ENCODE measurements at places on chromosomes 6 and 20.

- DNase-seq, result no peak
Measured at GRCh38 chr6:52416629-52417151, 3.5 kb upstream of the EFHC1 start.

- DNase-seq, result no peak
Measured at GRCh38 chr6:75794351-75794846, 45.4 kb downstream of the MYO6 start.

GRCh38 chr6:30044630-30045029, 16.4 kb upstream of the POLR1H start:
- no peak for DNase-seq

- no peak for DNase-seq
Measured at GRCh38 chr20:63937596-63937995, 18.6 kb downstream of the UCKL1 start.

GRCh38 chr6:23335894-23336293, 766.5 kb downstream of the HDGFL1 start:
- DNase-seq, result no peak

DNA sequence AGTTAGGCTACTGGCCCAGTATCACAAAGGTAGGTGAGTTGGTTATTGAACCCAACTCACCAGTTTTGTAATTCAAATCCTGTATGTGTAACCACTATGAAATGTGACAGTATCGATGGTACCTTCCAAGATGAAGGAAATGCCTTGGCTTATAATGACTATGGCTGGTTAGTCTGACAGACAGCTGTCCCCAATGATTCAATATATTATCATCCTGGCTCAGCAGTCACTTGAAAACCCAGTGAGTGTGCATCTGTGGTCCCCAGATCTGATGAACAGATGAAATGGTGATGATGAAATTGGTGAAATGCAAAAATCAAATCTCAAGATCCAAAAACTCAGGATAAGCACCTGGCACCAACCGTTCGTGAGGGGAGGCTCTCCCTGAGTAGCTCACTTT, 54.8 kb downstream of the TNFRSF21 start:
- no peak for DNase-seq

DNA sequence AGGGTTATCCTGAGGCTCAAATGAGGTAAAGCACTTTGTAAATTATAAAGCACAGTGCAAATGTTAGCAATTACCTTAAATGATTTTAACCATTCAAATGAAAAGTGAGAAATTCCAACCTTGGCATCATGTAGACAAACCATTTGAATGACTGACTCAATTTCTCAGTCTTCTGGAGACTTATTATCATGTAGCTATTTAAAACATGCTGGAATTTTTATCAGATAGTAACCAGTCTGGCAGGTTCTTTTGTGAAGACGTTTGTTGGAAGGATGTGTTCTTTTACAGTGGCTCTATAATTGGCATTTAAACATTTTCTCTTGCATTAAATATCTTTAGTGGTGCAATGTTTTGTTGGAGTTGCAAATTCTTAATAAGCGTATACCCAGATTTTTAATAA, 386.6 kb downstream of the NKAIN2 start:
- no peak for DNase-seq

- DNase-seq, result no peak
Measured at GRCh38 chr20:62409931-62410745, 3.1 kb upstream of the CABLES2 start.

DNA sequence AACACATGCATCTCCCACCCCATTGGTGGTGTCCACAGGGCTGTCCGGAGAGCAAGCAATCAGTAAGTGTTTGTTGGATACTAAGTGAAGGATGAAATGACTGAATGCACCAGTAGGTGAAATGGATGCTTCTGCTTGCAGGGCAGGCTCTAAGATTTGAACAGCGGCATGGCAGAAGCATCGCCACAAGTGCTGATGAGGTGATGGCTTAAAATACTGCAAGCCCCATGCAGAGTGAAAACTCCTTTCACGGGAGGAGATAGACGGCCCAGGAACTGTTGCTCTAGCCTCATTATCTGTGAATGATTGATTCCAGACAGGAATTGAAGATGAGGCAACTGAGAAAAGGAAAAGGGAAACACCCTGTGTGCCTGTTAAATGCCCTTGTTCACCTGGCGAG, 158.9 kb downstream of the LY86 start:
- no peak for DNase-seq

DNA sequence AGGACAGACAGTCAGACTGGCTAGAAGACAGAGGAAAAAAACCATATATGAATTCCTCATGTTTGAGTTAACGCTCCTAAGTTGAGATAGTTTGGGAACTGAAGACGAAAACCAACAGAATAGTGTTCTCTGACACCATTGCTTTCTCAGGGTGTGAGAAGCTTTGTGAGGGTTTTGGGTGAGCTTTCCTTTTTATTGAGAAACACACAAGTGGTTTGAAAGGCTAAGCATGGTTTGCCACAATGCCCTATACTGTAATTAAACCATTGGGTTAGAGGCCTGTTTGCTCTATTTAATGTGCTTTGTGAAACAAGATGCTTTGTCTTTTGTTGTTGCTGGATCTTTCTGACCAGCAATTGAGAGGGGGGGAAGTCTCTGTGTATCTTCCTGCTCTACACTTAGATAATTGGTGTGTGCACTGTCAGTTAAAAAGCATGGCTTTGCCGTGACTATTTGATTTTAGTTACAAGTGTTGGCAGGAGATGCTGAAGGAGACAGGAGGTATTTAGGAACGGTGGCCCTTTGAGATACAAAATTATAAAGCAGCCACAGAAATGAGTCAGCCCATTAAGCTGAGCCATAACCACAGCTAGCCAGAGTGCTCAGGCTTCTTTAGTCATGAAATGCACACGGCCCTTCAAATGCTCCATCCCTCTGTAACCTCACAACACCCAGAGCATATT, 273.0 kb upstream of the PREP start:
- no peak for DNase-seq

GRCh38 chr6:168047841-168048723, 30.9 kb downstream of the FRMD1 start:
- DNase-seq, result peak; percentile 51

DNA sequence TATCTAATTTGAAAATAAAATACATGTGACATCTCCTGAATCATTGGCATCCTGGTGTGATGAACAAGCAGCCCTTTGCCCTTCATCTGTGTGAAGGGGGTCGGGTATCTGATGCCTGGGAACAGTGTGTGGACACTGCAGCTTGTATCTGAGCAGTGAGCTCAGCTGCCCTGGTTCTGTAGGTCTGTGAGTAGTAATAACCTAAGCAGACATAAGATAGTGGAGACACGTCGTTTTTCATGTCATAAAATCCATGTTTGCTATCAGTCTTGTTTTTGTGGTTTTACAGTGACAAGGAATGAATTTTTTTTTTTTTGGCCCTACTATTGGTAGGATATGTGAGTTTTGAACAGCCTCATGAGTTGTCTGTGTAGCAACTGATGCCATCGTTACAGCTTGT, 133.0 kb downstream of the JARID2 start:
- no peak for DNase-seq

- no peak for DNase-seq
Measured at GRCh38 chr6:25122001-25122400, 157.2 kb upstream of the CARMIL1 start.

DNA sequence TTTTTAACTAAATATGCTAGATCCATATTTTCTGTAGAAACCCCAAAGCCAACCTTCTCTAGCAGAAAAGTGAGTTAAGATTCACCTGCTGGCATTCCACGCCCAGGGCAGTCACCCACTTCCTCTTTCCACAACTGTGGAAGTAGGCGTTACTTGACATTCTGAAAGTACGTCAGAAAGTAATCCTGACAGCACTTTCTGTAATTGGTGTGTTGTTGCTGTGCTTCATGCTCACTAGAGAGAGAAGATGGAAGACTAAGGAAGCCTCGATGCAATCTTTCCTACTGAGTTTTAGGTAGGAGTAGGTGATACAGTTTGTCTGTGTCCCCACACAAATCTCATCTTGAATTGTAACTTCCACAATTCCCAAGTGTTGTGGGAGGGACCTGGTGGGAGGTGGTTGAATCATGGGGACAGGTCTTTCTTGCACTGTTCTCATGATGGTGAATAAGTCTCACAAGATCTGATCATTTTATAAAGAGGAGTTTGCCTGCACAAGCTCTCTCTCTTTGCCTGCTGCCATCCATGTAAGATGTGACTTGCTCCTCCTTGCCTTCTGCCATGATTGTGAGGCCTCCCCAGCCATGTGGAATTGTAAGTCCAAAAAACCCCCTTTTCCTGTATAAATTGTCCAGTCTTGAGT, 101.1 kb downstream of the MAP3K7 start:
- DNase-seq, result no peak

DNA sequence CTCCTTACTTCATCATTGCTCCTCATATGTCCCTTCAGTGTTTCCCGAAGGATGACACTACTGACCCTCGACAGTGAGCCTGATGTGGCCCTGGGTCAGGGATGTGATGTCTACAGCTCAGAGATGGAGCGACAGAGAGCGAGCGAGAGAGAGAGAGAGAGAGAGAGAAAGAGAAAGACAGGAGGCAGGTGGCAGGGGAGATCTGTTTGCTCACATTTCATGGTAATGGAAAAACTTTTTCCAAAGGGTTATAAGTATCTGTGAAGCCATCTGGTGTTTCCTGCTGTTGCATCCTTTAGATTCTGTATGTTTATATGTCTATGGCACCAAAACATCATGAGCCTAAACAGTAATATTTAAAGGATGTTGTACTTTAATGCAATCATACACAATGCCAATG, 77.2 kb downstream of the PPP1R3G start:
- no peak for DNase-seq

GRCh38 chr6:22372922-22373321, 76.1 kb upstream of the PRL start:
- DNase-seq, result no peak

GRCh38 chr6:12943549-12943948, 227.0 kb downstream of the PHACTR1 start:
- no peak for DNase-seq

GRCh38 chr6:136501514-136501913, 48.7 kb downstream of the MAP7 start:
- DNase-seq, result no peak

- no peak for DNase-seq
Measured at GRCh38 chr6:169229615-169230321, 23.9 kb downstream of the THBS2 start.

GRCh38 chr6:112488238-112488637, 141.1 kb downstream of the RFPL4B start:
- no peak for DNase-seq

DNA sequence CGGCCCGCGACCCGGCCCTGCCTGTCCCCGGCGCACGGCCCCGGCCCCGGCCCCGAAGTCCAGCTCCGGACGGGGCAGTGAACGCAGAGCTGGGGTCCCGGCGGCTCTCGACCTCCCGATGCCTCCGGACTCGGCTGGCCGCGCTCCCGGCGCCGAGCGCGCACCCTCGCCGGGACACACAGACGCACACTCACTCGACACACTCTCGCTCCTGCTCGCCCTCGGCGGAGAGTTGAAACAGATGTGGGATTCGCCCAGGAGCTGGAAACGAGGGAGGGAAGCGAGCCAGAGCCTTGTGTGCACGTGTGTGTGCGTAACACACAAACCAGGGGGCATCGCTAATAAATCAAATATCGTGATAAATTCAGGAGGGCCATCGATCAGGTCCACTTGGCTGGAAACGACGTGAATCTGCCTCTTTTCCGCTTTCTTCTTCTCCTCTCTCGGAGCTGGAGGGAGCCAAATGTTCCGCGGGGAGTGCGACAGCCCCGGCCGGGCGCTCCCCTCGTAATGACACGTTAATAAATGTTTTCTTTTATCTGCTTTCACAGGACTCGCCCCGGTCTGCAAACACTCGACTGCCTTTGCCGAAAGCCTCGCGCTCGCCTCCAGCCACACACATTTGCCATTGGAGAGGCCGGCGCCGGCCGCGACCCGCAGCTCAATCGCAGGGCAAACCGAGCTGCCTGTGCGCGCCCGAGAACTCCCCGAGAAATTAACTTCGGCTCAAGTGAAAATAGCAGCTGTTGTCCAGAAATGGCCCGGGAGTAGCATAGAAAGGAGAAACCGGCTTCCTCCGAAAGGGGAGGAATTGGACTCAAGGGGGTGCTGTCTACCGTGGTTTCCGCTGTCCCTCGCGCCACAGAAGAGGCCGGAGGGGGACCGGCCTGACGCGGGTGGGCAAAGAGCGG, 828 bp upstream of the SULF2 start:
- peak; percentile 51 for DNase-seq

GRCh38 chr6:91634791-91635190, 1047.9 kb upstream of the MAP3K7 start:
- DNase-seq, result no peak

- peak; percentile 48 for DNase-seq
Measured at GRCh38 chr6:109315341-109316110, 66.7 kb downstream of the CD164 start.

DNA sequence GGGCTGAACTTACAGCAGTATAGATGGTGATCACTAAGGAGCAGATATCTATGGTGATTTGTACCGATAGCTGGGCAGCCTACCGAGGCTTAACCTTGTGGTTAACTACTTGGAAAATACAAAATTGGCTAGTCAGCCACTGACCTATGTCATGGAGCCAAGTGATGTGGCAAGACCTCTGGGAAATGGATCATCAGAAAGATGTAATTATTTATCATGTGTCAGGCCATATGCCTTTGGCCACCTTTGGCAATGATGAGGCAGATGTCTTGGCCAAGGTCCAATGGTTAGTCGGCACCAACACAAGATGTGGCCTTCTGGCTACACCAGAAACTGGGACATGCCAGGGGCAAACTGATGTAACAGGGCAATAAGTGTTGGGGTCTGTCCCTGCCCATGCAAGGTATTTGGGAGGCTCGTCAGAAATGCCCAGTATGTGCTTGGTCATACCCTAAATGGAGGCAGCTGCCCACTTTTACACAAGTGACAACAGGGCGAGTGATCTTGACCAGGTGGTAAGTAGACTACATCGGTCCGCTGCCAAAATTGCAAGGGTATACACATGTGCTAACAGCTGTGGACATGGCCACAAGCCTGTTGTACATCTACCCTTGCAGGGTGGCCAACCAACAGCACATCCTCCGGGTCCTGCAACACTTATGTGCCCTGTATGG, 30.1 kb downstream of the HDDC2 start:
- no peak for DNase-seq

DNA sequence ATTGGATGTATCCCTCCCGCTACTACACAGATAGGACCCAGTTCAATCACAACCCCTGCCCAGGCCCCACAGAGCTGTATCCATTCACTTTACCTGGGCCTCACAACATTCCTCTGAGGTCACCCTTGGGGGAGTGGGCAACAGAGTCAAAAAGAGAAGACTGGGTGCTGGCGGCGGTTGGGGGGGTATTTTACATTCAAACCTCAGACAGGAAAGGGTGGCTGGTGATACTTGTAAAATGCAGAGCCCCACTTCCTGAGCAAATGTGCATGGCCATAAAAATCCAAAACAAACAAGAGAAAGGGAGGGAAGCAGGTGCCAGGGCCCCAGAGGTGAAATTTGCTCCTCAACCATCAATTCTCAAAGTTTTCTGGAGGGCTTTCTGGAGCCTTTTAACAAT, 3.5 kb downstream of the LRFN2 start:
- DNase-seq, result no peak

GRCh38 chr20:35311822-35312221, 19.6 kb upstream of the FAM83C start:
- DNase-seq, result no peak

GRCh38 chr6:121354764-121355163, 20.5 kb upstream of the TBC1D32 start:
- no peak for DNase-seq

GRCh38 chr6:144063246-144063743, 32.1 kb downstream of the SF3B5 start:
- no peak for DNase-seq

- DNase-seq, result no peak
Measured at GRCh38 chr20:57211908-57212533, 54.4 kb downstream of the BMP7 start.
